ENCODE measurements at places on chromosomes 12 and 14.

- no peak for DNase-seq
These were observed 6.6 kb downstream of the PPP4R4 start for GRCh38 chr14:94180655-94181271.

DNA sequence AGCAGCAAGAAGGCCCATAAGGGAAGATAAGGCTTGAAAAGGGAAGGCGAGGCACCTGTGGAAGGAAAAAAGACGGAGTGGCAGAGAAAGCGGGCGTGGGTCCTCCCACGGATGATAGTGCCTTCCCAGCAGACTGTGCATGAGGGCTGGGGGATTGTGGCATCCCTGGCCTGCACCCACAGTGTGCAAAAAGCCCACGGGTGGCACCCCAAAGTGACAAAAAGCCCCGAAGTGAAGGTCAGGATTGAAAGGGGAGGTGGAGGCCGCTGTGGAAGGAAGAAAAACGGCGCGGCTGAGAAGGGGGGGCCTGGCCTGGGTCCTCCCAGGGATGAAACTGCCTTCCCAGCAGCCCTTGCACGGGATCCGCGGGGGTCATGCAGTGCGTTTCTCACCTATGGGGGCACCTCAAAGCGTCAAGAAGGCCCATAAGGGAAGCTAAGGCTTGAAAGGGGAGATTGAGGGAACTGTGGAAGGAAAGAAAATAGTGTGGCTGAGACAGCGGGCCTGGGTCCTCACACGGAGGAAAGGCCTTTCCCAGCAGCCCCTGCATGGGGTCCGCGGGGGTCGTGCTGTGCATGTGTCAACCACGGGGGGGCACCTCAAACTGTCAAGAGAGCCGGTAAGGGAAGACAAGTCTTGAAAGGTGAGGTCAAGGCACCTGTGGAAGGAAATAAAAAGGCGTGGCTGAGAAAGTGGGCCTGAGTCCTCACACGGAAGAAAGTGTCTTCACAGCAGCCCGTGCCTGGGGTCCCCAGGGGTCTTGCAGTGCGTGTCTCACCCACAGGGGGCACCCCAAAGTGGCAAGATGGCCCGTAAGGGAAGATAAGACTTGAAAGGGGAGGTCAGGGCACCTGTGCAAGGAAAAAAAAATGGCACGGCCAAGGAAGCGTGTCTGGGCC, 274.1 kb downstream of the ALG10 start:
- DNase-seq = no peak

DNA sequence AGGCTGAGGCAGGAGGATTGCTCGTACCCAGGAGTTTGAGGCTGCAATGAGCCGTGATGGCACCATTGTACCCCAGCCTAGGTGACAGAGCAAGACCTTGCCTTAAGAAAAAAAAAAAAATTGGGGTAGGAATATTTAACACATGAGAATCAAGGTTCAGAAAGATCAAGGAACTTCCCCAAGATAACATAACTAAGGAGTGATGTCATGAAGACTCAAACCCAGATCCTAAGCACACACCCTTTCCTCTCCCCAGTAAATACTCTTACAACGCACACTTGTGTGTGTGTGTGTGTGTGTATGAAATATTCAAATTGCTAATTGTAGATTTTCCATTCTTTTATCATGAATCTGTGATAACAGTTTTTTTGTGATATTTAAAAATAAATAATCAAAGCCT, 90.6 kb upstream of the NUDT4 start:
- no peak for DNase-seq

- DNase-seq = no peak
These were observed 105.1 kb downstream of the TMTC3 start for GRCh38 chr12:88247241-88247643.

GRCh38 chr12:57657744-57658143, 24.7 kb upstream of the B4GALNT1 start:
- DNase-seq = no peak

GRCh38 chr12:32659908-32660440, 19.1 kb upstream of the DNM1L start:
- DNase-seq = no peak

DNA sequence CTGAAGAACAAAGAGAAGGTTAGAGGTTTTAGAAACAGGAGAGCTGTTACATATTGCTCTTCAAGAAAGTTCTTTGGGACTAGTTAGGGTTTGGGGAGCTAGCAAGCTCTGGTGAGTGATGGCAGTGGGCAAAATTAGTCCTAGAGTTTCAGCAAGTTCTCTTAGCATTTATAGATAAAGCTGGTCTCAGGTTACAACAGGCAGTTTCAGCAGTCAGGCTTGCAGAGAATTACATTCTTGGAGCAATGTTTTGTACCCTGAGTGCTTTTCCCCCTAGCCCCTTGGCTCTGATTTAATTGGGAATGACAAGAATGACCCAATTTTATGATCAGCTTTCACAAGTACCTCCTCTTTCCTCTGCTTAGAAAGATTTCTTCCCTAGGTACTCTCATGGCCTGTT, 21.4 kb upstream of the EID3 start:
- DNase-seq = no peak

GRCh38 chr12:84692071-84692470, 220.5 kb downstream of the SLC6A15 start:
- no peak for DNase-seq

DNA sequence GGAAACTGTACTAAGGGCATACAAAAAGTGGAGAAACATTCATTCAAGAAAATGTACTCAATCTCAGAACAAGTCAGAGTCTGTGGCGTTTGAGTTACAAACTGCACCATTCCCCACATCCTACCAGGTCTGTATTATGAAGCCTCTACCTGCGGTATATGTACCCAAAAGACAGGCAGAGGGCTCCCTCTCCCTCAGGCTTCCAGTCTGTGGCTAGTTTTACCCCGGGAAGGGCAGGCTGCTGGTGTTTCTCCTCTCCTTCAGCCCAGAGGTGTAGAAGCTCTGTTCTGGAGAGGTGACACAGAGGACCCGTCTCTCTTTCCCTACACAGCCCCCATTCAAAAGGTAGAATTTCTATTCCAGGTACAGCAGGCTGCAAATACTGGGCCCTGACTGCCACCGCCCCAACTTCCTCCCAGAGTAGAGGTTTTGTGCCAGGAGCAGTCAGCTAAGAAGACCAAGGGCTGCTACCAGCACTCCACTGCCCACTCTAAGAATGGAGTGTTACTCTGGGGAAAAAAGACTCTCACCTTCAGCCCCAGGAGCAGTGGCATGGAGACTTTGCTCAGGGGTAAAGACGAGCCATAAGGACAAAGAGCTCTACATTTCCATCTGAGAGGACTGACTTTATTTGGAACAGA, 39.4 kb downstream of the PARP11 start:
- DNase-seq = no peak

GRCh38 chr12:10385166-10385613, 4.7 kb downstream of the KLRK1 start:
- DNase-seq = no peak

- DNase-seq = no peak
These were observed 154.8 kb downstream of the PRKCH start for GRCh38 chr14:61476105-61476753.

DNA sequence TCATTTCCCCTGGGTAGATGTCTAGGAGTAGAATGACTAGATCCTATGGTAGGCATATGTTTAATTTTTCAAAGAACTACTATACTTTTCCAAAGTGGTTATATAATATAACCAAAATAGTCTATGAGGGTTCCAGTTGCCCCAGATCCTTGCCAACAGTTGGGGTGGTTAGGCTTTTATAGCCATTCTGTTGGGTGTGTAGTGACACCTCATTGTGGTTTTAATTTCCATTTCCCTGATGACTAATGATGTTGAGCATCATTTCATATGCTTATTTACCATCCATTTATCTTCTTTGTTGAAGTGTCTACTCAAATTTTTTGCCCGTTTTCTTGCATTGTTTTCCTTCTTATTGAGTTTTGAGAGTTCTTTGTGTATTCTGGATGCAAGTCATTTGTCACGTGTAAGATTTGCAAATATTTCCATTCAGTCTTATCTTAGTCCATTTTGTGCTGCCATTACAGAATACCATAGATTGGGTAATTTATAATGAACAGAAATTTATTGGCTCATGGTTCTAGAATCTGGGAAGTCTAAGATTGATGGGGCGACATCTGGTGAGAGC, 4.7 kb downstream of the SYNE2 start:
- DNase-seq = no peak

DNA sequence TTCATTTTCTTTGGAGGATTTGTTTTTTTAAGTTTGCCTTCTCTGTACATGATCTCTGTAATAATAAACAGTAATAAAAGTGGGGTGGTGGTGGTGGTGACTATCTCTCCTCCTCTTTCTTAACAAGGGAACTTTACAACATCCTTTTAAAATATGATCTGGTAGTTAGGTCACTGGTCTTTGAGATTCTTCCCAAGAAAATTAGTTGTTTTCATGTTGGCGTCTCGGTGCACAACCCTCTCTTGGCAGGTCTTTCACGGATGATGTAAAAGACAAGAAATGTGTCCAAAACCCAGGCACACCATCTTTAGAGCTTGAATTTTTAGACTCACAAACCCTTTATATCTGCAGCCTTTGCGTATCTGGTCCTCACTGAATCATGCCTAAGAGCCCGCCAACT, 488.5 kb upstream of the TBX3 start:
- DNase-seq = no peak

DNA sequence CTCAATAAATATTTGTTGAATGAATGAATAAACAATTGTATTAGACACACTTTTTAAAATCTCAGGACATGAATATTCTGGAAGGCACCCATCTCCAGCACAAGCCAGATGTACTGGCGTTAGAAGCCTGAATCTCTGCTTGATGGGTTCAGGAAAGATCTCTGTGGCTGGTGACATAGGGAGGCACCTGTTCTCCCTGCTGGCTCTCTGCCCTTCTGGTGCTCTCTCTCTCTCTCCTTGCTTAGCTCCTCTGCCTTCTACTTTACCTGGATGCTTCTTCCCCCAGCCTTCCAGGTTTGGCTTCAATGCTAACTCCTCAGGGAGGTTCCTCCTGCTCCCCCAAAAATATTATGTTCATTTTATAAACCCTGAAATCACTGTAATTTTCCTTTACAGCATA, 1.5 kb downstream of the CYP46A1 start:
- DNase-seq = no peak

GRCh38 chr12:32989705-32990104, 93.1 kb upstream of the PKP2 start:
- DNase-seq = no peak

GRCh38 chr12:116454950-116455447, 104.2 kb upstream of the MAP1LC3B2 start:
- DNase-seq = no peak

GRCh38 chr12:47408171-47408871, 297.5 kb downstream of the RPAP3 start:
- no peak for DNase-seq

- DNase-seq = no peak
These were observed 149.3 kb downstream of the CALM1 start for GRCh38 chr14:90545966-90546751.

DNA sequence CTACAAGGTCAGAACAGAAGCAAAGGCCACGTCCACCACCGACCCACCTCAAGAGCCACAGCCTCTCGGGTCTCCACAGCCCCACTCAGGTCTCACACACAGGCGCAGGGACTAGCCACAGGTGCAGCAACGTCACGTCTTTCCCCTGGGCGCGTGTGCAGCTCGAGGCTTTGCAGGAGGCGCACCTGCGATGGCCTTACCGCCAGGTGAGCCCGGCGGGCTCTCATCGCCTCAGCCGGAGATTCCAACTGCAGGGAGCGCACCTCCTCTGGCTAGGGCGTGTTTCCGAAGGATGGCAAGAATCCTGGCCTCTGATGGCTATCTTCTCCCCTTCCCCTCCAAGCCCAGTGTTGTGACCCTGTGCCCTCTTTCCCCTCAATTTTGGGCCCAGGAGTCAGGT, at the start of gene HIGD1C:
TSS of gene HIGD1C (plus strand) at position 35 of the 400 bp plus-strand sequence. CDS start 1,455 bp downstream, outside the sequence.
- DNase-seq = no peak

DNA sequence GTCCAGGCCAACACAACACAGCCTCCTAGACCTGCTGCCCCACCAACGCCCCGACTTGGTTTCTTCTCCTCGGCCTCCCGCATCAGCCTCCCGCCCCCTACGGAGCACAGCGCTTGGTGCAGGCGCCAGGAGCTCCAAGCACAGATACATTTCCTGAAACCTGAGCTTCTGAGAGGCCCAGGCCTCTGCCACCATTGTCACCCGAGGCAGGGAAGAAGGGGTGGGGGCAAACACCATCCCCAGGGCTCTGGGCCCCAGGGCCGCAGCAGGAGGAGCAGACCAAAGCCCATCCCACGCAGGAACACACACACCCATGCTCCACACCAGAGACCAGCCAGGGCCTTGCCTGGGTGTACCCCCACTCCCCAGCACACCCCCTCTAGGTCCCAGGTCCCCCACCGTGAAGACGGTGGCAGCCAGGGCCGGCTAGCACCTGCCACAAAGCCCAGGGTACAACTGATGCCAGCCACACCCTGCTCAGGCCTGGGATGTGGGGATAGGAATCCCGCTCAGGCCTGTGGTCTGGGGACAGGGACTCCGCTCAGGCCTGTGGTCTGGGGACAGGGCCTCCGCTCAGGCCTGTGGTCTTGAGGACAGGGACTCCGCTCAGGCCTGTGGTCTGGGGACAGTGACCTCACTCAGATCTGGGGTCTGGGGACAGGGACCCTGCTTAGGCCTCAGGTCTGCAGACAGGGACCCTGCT, 5.4 kb downstream of the JAG2 start:
- no peak for DNase-seq

GRCh38 chr14:102686196-102686801, 91.0 kb upstream of the TRAF3 start:
- DNase-seq = no peak

GRCh38 chr14:67331368-67332125, 28.1 kb downstream of the ATP6V1D start:
- DNase-seq = no peak

GRCh38 chr14:98366429-98366828, 905.6 kb downstream of the BCL11B start:
- DNase-seq = no peak

GRCh38 chr12:49109641-49110463, 795 bp downstream of the LMBR1L start:
- DNase-seq = no peak

DNA sequence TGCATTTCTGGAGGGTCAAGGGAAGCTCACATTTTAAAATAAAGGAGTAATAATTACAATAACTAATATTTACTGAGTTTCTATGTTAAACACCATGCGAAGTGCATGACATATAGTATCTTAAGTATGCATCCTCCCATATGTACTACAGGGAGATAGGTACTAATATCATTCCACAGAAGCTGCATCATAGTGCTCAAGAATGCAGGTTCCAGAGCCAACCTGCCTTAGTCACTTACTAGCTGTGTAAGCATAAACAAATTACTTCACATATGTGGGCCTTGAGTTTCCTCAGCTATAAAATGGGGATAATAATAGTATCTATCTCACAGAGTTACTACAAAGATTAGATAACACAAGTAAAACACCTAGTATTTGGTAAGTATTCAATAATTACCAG, 18.3 kb downstream of the ARMH4 start:
- no peak for DNase-seq
